ENCODE measurements at places on chromosomes 1 and 21.

- peaks cover 13% of the 10 kb centered on the region for H3K4me1 ChIP-seq
- H3K36me3 ChIP-seq = no peaks in the 10 kb centered on the region
- peak overlapping the region; percentile 50 for H3K27ac ChIP-seq
Measured at GRCh38 chr21:45040739-45041138, 33.6 kb upstream of the ADARB1 start.

GRCh38 chr1:2442661-2443060 lies 30.3 kb upstream of the PEX10 start:
- no peaks in the 10 kb centered on the region for H3K36me3 ChIP-seq
- H3K4me1 ChIP-seq = no peaks in the 10 kb centered on the region
- peaks cover 76% of the 10 kb centered on the region for H3K27me3 ChIP-seq
- no peak overlapping the region for H3K27ac ChIP-seq
- no peak for DNase-seq
- H3K4me3 ChIP-seq = no peak overlapping the region

- H3K36me3 ChIP-seq = no peaks in the 10 kb centered on the region
- H3K27ac ChIP-seq = no peak overlapping the region
- H3K4me3 ChIP-seq = peak overlapping the region; percentile 39
- H3K4me1 ChIP-seq = peaks cover 61% of the 10 kb centered on the region
- DNase-seq = no peak
Measured at GRCh38 chr1:178371933-178372388, 124.8 kb downstream of the CLEC20A start.

GRCh38 chr1:182739545-182739944 lies 50.0 kb upstream of the NPL start:
- H3K27me3 ChIP-seq = no peaks in the 10 kb centered on the region
- no peak overlapping the region for H3K27ac ChIP-seq
- no peak for DNase-seq
- no peak overlapping the region for H3K4me3 ChIP-seq
- no peaks in the 10 kb centered on the region for H3K4me1 ChIP-seq

GRCh38 chr1:64036549-64036948 lies 166.9 kb upstream of the UBE2U start:
- H3K27me3 ChIP-seq = no peaks in the 10 kb centered on the region
- H3K36me3 ChIP-seq = no peaks in the 10 kb centered on the region
- peaks cover 43% of the 10 kb centered on the region for H3K4me1 ChIP-seq
- no peak for DNase-seq
- no peak overlapping the region for H3K27ac ChIP-seq

DNA sequence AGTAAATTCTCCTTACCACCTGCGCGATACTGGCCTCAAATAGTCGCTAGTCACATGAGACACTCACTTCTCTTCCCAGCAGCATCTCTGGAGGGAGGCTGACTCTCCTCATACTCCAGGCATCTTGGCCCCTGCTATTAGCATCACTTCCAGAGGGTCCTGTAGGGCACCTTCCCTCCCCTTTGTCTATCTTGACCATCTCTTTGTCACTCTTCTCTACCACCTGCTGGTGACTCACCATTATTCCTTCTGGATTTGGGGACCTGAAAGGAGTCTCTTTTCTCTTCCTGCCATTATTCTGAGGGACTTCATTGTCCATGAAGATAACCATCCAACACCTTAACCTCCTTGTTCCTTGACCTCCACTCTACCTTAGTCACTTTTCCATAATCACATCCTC lies 31.7 kb upstream of the GPR37L1 start:
- no peak overlapping the region for H3K27ac ChIP-seq
- peaks cover 5% of the 10 kb centered on the region for H3K4me1 ChIP-seq
- no peak for DNase-seq
- H3K27me3 ChIP-seq = no peaks in the 10 kb centered on the region
- H3K4me3 ChIP-seq = no peak overlapping the region

DNA sequence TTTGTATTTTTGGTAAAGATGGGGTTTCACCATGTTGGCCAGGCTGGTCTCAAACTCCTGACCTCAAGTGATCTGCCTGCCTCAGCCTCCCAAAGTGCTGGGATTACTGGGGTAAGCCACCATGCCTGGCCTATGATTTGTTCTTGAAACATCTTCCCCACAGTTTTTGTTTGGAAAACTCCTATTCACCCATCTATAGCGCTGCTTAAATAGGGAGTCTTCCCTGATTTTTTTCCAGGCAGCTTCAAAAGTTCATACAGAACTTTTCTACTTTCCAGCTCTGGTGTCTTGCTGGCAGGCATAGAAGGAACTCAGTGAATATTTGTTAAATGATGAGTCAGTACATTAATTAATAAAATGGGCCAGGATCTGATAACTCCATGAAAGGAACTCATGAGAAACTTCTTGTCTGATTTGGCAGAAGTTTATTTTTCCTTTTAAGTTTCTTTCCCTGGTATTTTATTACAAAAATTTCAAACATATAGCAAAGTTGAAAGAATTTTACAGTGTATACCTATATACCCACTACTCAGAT lies 33.0 kb upstream of the TTC22 start:
- H3K27me3 ChIP-seq = peaks cover 10% of the 10 kb centered on the region
- no peak for DNase-seq
- no peak overlapping the region for H3K27ac ChIP-seq
- H3K4me3 ChIP-seq = no peak overlapping the region
- H3K4me1 ChIP-seq = no peaks in the 10 kb centered on the region
- no peaks in the 10 kb centered on the region for H3K36me3 ChIP-seq

GRCh38 chr1:200184196-200184595 lies 156.7 kb downstream of the NR5A2 start:
- H3K36me3 ChIP-seq = no peaks in the 10 kb centered on the region
- H3K4me3 ChIP-seq = no peak overlapping the region
- H3K4me1 ChIP-seq = peaks cover 14% of the 10 kb centered on the region
- H3K27ac ChIP-seq = peak overlapping the region; percentile 71

GRCh38 chr1:191530928-191531327 lies 627.3 kb upstream of the RGS18 start:
- no peaks in the 10 kb centered on the region for H3K27me3 ChIP-seq
- H3K4me3 ChIP-seq = no peak overlapping the region
- no peaks in the 10 kb centered on the region for H3K36me3 ChIP-seq
- no peak overlapping the region for H3K27ac ChIP-seq
- H3K4me1 ChIP-seq = no peaks in the 10 kb centered on the region

DNA sequence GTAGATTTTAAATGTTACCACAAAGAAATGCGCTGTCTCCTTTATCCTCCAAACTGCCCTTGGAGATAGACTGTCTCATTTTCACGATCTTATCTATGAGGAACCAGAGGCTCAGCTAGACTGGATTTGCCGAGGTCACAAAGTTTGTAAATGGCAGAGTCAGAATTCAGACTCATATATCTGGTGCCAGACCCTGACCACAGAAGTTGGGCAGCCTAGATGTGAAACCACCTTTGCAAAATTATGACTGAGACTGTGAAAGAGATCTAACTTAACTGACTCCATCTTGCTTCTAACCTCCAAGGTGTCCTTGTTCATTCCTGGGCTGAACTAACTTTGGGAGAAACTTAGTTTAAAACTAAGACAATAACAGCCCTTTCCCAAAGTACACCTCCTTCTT lies 14.1 kb downstream of the CNR2 start:
- no peak overlapping the region for H3K4me3 ChIP-seq
- no peak overlapping the region for H3K27ac ChIP-seq
- peaks cover 6% of the 10 kb centered on the region for H3K4me1 ChIP-seq
- no peaks in the 10 kb centered on the region for H3K36me3 ChIP-seq
- no peak for DNase-seq
- peaks cover 28% of the 10 kb centered on the region for H3K27me3 ChIP-seq

GRCh38 chr21:20351138-20351537 lies 647.1 kb upstream of the NCAM2 start:
- H3K4me1 ChIP-seq = no peaks in the 10 kb centered on the region
- H3K27ac ChIP-seq = no peak overlapping the region
- DNase-seq = no peak
- H3K4me3 ChIP-seq = no peak overlapping the region
- no peaks in the 10 kb centered on the region for H3K27me3 ChIP-seq
- H3K36me3 ChIP-seq = no peaks in the 10 kb centered on the region

- no peak for DNase-seq
- no peaks in the 10 kb centered on the region for H3K36me3 ChIP-seq
- H3K4me3 ChIP-seq = no peak overlapping the region
- peaks cover 40% of the 10 kb centered on the region for H3K4me1 ChIP-seq
- H3K27ac ChIP-seq = no peak overlapping the region
Measured at GRCh38 chr1:153563991-153564390, 1.7 kb downstream of the S100A2 start.

- no peak for DNase-seq
- H3K36me3 ChIP-seq = peaks cover 46% of the 10 kb centered on the region
- no peaks in the 10 kb centered on the region for H3K27me3 ChIP-seq
Measured at GRCh38 chr21:41236352-41236973, 68.5 kb downstream of the BACE2 start.

DNA sequence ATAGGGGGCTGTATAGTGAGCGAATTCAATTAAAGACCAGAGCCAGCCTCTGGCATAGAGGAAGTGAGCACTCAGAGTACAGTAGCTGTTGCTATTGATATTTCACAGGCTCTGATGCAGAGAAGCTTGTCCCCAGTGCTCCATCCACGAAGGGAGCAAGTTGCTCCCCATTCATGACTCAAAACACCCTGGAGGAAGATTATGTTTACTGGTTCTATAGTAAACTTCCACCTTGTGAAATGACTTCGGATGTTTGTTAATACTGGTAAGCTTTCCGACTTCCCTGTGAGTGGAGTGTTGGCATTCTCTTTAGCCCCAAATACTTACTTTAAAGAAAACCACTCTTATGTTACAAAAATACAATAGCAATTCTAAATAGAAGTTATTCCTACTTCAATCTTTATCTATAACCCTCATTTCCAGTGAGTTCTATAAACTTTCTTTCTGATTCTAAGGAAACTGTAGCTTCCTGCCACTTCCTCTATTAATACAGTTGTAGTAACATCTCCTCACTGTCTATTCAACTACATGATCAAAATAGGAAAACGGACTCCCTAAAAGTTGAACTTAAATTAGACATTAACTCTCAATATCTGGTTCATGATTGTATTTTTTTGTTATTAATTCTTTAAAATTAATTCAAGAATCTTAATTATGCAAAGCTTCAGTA lies 46.4 kb downstream of the ZNF281 start:
- no peak overlapping the region for H3K27ac ChIP-seq
- DNase-seq = no peak
- no peaks in the 10 kb centered on the region for H3K4me1 ChIP-seq
- H3K4me3 ChIP-seq = no peak overlapping the region

All from left ventricle myocardium inferior (tissue), 1 donor.